NCI-H774 (cell line): ENCODE measurements at places on chromosomes 5 and 9.

DNA sequence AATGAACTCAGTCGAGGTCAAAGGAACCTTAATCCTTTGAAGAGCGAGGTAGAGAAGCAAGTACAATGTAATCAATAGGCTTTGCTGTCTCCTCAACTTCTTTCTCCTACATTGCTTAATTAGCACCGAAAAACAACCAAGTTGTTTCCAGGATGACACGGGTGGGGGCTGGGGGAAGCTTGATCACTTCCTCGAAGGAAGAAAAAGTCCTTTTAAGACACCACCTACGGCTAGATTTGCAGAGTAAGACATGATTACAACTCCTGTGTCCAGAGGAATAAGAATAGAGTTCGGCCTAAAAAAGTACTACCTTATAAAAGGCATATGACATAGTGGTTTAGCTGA lies 811 bp upstream of the ARRDC3 start:
- no peak for DNase-seq

- DNase-seq = no peak
Measured at GRCh38 chr9:71279151-71279739, 157.8 kb upstream of the TRPM3 start.

GRCh38 chr5:20572614-20573013 lies 584.6 kb upstream of the CDH18 start:
- no peak for DNase-seq

DNA sequence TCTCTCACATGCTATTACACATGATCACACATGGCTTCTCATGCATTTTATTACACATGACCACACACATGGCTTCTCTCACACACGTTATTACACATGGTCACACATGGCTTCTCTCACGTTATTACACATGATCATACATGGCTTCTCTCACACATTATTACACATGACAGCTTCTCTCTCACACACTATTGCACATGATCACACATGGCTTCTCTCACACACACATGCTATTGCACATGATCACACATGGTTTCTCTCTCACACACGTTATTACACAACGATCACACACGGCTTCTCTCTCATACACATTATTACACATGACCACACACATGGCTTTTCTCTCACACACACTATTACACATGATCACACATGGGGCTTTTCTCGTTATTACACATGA lies 954 bp upstream of the SLC45A2 start:
- DNase-seq = no peak

- no peak for DNase-seq
Measured at GRCh38 chr5:169628892-169629291, 8.2 kb upstream of the DOCK2 start.
